ENCODE measurements at places on chromosomes 7 and 10.

- DNase-seq: no peak
Measured at GRCh38 chr7:157266272-157266671, 70.5 kb upstream of the DNAJB6 start.

DNA sequence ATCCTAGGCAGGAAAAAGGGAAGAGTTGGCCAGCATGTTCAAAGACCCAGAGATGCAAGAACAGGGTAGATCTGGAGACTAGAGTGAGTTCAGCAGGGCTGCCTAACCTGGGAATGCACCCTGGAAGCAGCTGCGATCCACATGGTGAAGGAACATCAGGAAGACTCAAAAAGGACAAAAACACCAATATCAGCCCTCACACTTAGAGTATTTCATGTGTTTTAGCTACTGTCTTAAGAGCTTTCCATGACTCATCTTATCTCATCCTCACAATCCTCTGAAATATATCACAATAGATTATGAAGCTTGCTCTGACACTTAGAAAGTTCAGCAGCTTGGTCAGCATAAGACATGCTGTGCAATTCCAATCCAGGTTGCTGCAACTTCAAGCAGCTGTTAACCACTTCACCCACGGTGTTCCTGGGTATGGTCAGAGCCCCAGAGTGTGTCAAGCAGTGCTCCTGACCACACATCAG lies 380.9 kb downstream of the PARD3 start:
- DNase-seq: peak; percentile 45

- DNase-seq: no peak
Measured at GRCh38 chr7:46146454-46147255, 225.6 kb upstream of the IGFBP3 start.

DNA sequence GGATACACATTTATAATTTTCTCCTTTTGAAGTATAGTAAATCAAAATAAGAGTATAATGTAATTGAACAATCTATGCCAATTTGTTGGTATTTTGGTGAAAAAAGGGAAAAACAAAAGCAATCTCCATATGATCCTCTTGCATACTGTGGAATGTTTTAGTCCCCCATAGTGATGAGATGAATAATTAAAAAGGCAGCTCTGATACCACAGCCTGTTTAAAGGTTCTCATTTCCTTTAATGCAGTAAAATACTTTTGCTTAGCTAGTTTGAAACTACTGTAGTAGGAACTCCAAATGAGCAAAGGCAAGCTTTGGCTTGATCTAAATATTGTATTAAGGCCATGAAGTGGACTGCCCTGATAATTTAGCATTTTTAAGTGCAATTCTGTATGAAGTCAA lies 77.6 kb downstream of the VTI1A start:
- no peak for DNase-seq

DNA sequence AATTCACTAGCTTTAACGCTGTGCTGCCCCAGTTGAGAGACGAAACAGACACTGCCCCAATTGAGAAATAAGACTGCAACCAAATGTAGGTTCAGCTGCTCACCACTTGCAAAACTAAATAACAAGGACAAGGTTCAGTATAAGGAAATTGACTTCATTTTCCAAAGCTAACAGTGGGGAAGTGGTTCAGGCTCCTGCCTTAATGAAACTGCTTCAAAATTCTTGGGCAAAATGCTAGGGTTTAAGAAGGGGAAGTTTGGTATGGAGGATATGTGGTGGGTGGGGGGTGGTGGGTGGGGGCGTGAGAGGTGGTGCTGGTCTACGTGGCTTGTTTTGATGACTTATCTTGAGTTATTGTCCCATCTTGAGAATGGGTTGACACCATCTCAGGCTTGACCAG lies 21.8 kb downstream of the MRPL32 start:
- DNase-seq: no peak
